ENCODE measurements at places on chromosomes 5 and 9. TPM values are rescaled to one million over a fixed set of nuclear protein-coding genes. Genes with fewer than 3 reads are reported as not detected.
A peak's percentile ranks its signal among the peaks of the same experiment; 100 is the strongest.

GRCh38 chr5:17302604-17303003 is 85.2 kb downstream of the BASP1 start:
- H3K4me3 ChIP-seq: no peak overlapping the region
- no peaks in the 10 kb centered on the region for H3K36me3 ChIP-seq
- DNase-seq: no peak
- no peak overlapping the region for H3K27ac ChIP-seq
- no peaks in the 10 kb centered on the region for H3K27me3 ChIP-seq

GRCh38 chr5:150400316-150401075 is 12.2 kb downstream of the CD74 start:
- peak overlapping the region; percentile 40 for H3K27ac ChIP-seq
- H3K36me3 ChIP-seq: peaks cover 59% of the 10 kb centered on the region
- no peaks in the 10 kb centered on the region for H3K4me1 ChIP-seq
- DNase-seq: no peak

GRCh38 chr5:31459594-31459993 is 72.3 kb downstream of the DROSHA start:
- H3K4me3 ChIP-seq: no peak overlapping the region
- no peaks in the 10 kb centered on the region for H3K4me1 ChIP-seq
- H3K36me3 ChIP-seq: peaks cover 79% of the 10 kb centered on the region
- DNase-seq: no peak

- no peak for DNase-seq
- H3K36me3 ChIP-seq: no peaks in the 10 kb centered on the region
- H3K27ac ChIP-seq: no peak overlapping the region
These were observed 22.5 kb downstream of the TICAM2 start for GRCh38 chr5:115579747-115580173.

DNA sequence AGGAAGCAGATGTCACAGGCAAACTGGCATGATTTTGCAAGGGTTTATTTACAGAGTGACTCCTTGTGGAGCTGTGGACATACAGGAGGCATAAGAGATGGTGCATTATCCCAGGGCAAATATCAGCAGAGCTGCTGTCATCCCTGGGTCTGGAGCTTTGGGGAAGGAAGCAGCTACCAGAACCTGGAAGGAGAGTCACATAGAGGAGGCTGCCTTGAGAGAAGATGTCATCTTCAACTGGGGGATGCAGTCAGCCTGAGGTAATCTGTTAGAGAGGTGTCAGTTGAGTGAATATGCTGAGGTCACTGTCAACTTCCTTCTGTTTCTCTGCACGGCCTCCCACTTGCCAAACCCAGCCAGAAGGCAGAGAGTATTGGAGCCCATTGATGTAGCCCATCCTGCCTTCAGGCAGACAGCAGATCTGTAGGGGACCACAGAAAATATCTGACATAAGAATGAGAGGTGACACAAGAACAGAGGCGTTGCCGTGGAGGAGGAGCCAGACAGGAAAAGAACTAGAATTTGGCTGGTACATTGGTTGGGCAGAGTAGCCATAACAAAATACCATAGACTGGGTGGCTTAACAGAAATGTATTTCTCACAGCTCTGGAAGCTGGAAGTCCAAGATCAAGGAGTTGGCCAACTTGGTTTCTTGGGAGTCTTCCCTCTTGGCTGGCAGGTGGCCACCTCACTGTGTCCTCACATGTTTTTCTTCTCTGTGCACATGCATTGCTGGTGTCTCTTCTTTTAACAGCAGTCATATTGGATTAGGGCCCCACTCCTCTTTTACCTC is 102.8 kb downstream of the SNX18 start:
- H3K27ac ChIP-seq: peak overlapping the region; percentile 51
- peaks cover 2% of the 10 kb centered on the region for H3K36me3 ChIP-seq
- no peak for DNase-seq
- peaks cover 23% of the 10 kb centered on the region for H3K4me1 ChIP-seq
- peaks cover 4% of the 10 kb centered on the region for H3K27me3 ChIP-seq

DNA sequence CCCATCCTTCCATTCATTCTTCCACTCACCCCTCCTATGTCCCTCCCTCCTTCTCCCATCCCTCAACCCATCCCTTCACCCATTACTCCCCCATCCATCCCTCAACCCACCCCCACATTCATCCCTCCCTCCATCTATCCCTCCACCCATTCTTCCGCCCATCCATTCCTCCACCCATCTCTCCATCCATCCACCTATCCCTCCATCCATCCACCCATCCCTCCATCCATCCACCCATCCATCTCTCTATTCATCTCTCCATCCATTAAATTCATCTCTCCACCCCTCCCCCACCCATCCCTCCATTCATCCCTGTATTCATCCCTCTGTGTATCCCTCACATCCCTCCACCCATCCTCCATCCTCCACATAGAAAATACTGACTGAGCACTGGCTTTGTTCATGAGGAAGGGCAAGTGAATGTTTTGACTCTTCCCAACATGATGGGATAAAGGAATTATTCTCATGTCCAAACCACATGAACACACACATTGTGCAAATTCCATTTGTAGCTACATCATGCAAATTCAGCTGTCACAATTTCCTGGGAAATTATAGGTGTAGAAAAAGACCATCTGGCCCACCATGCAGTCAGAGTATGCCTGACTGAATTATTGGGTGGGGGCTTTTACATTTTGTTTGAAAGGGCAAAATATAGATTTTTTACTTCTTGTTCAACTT is 6.9 kb upstream of the VAV2 start:
- no peak overlapping the region for H3K27ac ChIP-seq
- DNase-seq: no peak
- no peaks in the 10 kb centered on the region for H3K27me3 ChIP-seq

DNA sequence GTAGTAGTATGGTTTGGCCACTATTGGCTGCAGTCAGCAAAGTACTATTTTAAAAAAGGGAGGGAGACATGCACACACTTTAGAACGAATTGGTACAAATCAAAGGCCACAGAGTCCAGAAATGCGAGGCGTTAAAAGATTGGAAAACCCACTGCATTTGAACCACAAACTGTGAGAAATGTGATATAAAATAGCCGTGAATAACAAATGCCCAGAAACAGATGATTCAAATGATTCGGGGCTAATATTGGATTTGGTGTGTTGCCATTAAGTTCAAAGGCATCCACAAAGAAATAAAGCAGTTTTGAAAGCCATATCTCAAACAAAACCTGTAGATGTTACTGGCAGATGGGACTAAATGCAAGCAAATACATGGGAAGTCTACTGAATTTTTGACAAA is 140.9 kb upstream of the HMHB1 start:
- no peaks in the 10 kb centered on the region for H3K36me3 ChIP-seq
- H3K27me3 ChIP-seq: peaks cover 6% of the 10 kb centered on the region
- no peak for DNase-seq
- no peaks in the 10 kb centered on the region for H3K4me1 ChIP-seq
- no peak overlapping the region for H3K27ac ChIP-seq
- no peak overlapping the region for H3K4me3 ChIP-seq

GRCh38 chr5:131773805-131774204 is 23.0 kb downstream of the FNIP1 start:
- H3K36me3 ChIP-seq: peaks cover 11% of the 10 kb centered on the region
- H3K4me1 ChIP-seq: peaks cover 3% of the 10 kb centered on the region
- no peak overlapping the region for H3K4me3 ChIP-seq
- H3K27me3 ChIP-seq: no peaks in the 10 kb centered on the region
- no peak overlapping the region for H3K27ac ChIP-seq

DNA sequence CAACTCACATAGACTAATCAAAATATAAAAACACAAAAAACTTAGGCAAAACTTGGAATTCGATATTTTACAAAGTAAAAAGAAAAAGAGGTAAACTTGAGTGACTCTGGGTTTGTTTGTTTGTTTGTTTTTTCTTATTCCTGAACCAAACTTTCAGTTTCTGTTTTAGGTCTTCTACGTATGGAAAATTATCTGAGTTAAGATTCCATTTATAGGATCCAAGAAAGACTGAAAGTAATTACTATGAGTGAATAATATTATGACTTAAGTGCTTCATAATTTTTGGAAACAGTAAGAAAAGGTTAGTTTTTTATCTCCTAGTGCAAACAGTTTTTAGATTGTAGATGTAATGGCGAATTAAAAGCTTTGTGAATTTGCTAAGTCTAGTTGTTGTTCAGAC is 13.2 kb downstream of the ST8SIA4 start:
- peak overlapping the region; percentile 74 for H3K4me3 ChIP-seq
- peak overlapping the region; percentile 91 for H3K27ac ChIP-seq
- peaks cover 54% of the 10 kb centered on the region for H3K36me3 ChIP-seq
- H3K27me3 ChIP-seq: no peaks in the 10 kb centered on the region
- no peak for DNase-seq

GRCh38 chr5:38673671-38674071 is 117.2 kb upstream of the LIFR start:
- DNase-seq: no peak
- peaks cover 3% of the 10 kb centered on the region for H3K27me3 ChIP-seq
- no peaks in the 10 kb centered on the region for H3K36me3 ChIP-seq
- H3K4me3 ChIP-seq: no peak overlapping the region
- H3K27ac ChIP-seq: no peak overlapping the region
- H3K4me1 ChIP-seq: no peaks in the 10 kb centered on the region

DNA sequence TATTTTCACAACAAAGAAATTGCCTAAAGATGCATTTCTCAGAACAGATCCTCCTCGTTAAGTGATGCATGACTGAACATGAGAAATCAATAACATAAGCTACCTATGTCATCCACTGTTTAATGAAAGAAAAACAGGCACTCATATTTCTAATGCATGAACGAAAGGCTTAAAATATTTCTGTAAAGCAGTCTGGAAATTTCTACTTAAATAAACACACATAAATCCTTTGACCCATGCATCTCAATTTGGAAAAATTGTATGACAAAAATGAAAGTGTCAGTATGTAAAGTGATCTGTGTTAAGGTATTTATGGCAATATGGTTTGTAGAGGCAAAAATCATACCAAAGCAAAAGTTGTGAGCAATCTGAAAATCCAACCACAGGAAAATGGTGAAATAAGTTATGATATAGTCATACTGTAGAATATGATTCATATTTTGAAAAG is 399.2 kb upstream of the GRAMD2B start:
- H3K27me3 ChIP-seq: no peaks in the 10 kb centered on the region
- no peak overlapping the region for H3K27ac ChIP-seq
- H3K36me3 ChIP-seq: no peaks in the 10 kb centered on the region
- DNase-seq: no peak

DNA sequence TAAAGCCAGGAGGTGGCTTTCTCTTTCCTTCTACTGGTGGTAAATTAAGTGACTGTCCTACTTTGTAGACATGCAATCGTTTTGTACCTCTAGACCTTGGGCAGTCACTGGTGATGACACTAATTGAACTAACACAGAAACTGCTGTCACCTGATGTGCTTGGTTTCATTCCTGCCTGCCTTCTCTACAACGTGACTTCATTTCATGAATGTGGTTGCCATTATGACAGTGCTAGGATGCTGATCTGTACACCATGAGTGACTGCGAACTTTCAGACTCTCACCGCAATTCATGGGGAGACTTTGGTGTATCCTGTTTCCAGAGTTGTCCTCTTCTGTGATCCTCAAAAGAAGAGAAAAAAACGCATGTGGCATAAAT is 47.5 kb downstream of the UBE2QL1 start:
- DNase-seq: no peak
- H3K27me3 ChIP-seq: peaks cover 3% of the 10 kb centered on the region
- H3K27ac ChIP-seq: no peak overlapping the region
- no peak overlapping the region for H3K4me3 ChIP-seq
- H3K4me1 ChIP-seq: peaks cover 34% of the 10 kb centered on the region
- no peaks in the 10 kb centered on the region for H3K36me3 ChIP-seq

The ZNF484 gene
- total RNA-seq: 9.5 TPM

The FAM174A gene
- 4.4 TPM for total RNA-seq

The NR6A1 gene
- 0.26 TPM for total RNA-seq

The NREP gene
- 18.6 TPM for total RNA-seq

The PCDHGA6 gene
- 0.08 TPM for total RNA-seq

The HAVCR1 gene
- 2.8 TPM for total RNA-seq

The SLC2A6 gene
- total RNA-seq: 17.0 TPM

The C5orf58 gene
- not detected for total RNA-seq

Measured in activated CD8-positive, alpha-beta T cell treated with anti-CD3 and anti-CD28 coated beads, Interleukin-2, amount 10 ng/mL, durations not matched to agents 7 days and 5 days (primary cell).